Heart left ventricle (tissue), 16 donors: ENCODE measurements at places on chromosomes 6 and 20. TPM values are rescaled to one million over a fixed set of nuclear protein-coding genes. Genes with fewer than 3 reads are reported as not detected.

- no peaks in the 10 kb centered on the region for H3K36me3 ChIP-seq
- H3K27me3 ChIP-seq = no peaks in the 10 kb centered on the region
- H3K4me3 ChIP-seq = no peak overlapping the region
- DNase-seq = no peak
- no peaks in the 10 kb centered on the region for H3K4me1 ChIP-seq
- no peak overlapping the region for H3K27ac ChIP-seq
Measured at GRCh38 chr6:122740091-122740490, 39.4 kb upstream of the FABP7 start.

DNA sequence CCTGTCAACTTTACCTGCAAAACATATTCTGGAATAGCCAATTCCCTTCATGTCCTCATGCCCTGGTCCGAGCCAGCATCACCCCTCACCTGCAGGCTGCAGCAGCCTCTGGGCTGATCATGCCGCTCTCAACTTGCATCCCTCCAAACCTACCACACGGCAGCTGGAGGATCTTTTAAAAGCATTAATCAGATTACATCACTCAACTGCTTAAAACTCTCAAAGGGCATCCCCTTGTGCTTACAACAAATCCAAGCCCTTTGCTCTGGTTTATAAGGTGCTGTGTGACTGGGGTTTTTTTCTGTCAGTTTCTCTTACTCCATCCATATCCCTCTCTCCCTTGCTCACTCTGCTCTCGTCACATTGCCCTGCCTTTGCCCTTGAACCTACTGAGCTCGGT, 24.0 kb downstream of the CD40 start:
- no peak for DNase-seq
- H3K27me3 ChIP-seq = peaks cover 29% of the 10 kb centered on the region
- H3K27ac ChIP-seq = no peak overlapping the region
- H3K36me3 ChIP-seq = no peaks in the 10 kb centered on the region
- no peaks in the 10 kb centered on the region for H3K4me1 ChIP-seq

Gene COL9A3
- 2.7 TPM for total RNA-seq

DNA sequence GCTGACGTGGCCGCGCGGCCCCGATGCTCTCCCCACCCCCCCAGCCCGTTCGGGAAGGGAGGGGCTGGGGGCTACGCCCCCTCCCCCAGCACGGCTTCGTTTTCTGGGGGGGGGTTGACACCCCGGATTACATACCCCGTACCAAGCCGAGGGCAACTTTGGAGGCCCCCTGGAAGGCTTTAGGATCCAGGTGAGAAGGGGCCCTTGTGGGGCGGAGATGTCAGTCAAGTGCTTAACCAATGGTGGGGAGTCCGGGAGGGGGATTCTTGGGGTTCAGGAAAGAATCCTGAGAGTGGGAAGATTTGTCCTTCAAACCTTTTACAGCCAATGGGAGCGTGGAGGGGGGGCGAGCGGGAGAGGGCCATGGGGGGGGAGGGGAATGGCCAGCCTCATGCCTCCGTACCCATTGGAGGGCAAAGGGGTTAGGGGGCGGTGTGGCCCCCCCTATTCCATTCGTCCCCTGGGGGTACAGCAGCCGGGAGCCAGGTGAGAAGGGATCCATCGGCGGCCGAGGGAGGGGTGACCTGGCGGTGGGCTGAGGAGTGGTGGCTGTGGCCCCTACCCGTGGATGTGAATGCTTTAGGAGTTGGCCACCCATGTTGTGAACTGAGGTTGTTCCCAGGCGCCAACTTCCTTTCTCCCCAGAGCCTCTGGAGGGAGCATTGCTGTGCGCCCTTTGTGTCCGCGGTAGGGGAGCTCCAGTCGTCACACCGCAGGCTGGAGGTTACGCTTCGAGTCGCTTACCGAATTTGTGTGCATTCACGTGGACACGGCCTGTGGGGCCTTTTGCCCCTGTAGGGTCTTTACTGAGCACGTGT, 682 bp downstream of the BRD2 start:
- no peaks in the 10 kb centered on the region for H3K27me3 ChIP-seq
- DNase-seq = peak; percentile 79
- peak overlapping the region; percentile 82 for H3K4me3 ChIP-seq
- H3K27ac ChIP-seq = peak overlapping the region; percentile 100

- no peaks in the 10 kb centered on the region for H3K27me3 ChIP-seq
- H3K4me1 ChIP-seq = peaks cover 33% of the 10 kb centered on the region
- DNase-seq = no peak
- peaks cover 15% of the 10 kb centered on the region for H3K36me3 ChIP-seq
- no peak overlapping the region for H3K4me3 ChIP-seq
Measured at GRCh38 chr20:41526327-41526726, 91.8 kb downstream of the CHD6 start.

GRCh38 chr6:57177545-57178265, 5.6 kb downstream of the BAG2 start:
- no peaks in the 10 kb centered on the region for H3K27me3 ChIP-seq
- H3K36me3 ChIP-seq = peaks cover 8% of the 10 kb centered on the region
- peak; percentile 58 for DNase-seq
- peak overlapping the region; percentile 80 for H3K27ac ChIP-seq

- no peaks in the 10 kb centered on the region for H3K36me3 ChIP-seq
- no peak overlapping the region for H3K4me3 ChIP-seq
- H3K27me3 ChIP-seq = no peaks in the 10 kb centered on the region
- H3K27ac ChIP-seq = no peak overlapping the region
- no peak for DNase-seq
- no peaks in the 10 kb centered on the region for H3K4me1 ChIP-seq
Measured at GRCh38 chr6:18601516-18602020, 214.4 kb downstream of the RNF144B start.

Gene RWDD1
- 45.4 TPM for total RNA-seq

DNA sequence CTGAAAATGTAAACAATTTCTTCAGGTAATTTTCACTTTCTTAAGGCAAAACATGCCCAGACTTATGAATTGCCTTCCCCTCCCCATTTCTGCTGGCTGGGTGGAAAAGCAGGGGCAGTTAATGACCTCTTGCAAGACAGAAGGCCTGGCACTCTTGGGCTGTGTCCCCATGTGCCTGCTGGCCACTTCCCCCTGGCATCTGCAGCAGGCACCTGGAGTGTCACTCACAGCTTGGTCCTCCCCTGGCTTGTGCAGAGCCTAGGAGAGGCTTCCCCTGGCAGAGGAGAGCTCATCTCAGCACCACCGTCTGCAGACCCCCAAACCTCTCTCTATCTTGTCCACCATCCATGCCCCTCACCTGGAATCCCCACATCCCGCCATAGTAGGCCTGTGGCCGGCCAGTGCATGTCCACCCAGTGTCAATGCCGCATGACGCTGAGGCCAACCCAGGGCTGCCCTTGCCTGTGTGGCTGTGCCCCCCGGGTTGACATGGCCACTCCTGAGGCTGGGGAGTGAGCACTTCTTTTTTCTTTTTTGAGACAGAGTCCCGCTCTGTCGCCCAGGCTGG, 83.5 kb upstream of the SLC22A23 start:
- no peaks in the 10 kb centered on the region for H3K4me1 ChIP-seq
- no peaks in the 10 kb centered on the region for H3K27me3 ChIP-seq
- H3K4me3 ChIP-seq = no peak overlapping the region
- no peaks in the 10 kb centered on the region for H3K36me3 ChIP-seq
- DNase-seq = no peak
- H3K27ac ChIP-seq = no peak overlapping the region

DNA sequence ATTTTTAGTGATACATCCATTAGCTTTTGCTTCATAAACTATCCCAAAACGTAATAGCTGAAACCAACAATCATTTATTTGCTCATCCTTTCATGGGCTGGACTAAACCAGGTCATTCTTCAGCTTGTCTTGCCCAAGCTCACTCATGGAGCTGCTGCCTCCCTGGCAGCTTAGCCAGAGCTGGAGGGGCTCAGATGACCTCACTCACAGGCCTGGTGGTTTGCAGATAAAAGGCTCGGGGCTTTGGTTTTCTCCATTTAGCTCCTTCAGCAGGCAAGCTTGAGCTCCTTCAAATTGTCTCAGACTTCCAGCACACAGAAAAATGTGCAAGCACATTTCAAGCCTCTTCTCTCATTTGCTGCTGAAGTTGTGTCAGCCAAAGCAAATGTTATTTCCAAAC, 139.1 kb downstream of the BTBD3 start:
- H3K27me3 ChIP-seq = no peaks in the 10 kb centered on the region
- H3K4me3 ChIP-seq = no peak overlapping the region
- H3K27ac ChIP-seq = no peak overlapping the region
- no peaks in the 10 kb centered on the region for H3K4me1 ChIP-seq

Gene MAP7
- 2.8 TPM for total RNA-seq

- no peak for DNase-seq
- H3K4me1 ChIP-seq = no peaks in the 10 kb centered on the region
- H3K36me3 ChIP-seq = no peaks in the 10 kb centered on the region
- no peak overlapping the region for H3K27ac ChIP-seq
- H3K4me3 ChIP-seq = no peak overlapping the region
Measured at GRCh38 chr6:155832596-155832995, 377.0 kb upstream of the NOX3 start.

DNA sequence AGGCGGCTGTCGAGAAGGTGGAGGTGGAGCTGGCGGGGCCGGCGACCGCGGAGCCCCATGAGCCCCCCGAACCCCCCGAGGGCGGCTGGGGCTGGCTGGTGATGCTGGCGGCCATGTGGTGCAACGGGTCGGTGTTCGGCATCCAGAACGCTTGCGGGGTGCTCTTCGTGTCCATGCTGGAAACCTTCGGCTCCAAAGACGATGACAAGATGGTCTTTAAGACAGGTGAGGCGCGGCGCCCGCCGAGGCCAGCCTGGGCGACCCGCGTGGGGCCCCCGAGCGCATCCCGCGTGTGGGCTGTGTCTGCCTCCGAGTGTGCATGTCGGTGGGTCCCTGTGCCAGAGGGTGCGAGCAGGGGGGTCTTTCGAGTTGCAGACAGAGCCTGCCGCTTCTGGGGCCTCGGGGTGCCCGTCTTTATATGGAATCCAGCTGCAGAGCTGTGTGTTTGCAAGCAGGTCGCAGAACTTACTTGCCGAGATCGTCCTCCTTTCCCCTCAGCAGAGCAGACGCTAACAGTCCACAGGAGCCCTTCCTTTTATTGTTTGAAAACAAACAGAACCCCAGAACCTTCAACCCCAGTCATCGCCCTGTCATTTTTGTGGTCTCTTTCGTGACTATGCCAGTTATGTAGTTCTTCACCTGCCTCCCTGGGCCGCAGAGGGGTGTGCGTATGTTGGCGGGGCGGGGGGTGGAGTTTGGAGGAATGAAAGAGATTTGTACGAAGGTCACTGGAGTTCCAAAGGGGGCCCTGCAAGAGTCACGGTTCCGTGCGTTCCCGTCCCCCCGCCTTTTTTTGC, 766 bp downstream of the SLC16A10 start:
- H3K27ac ChIP-seq = no peak overlapping the region
- peaks cover 5% of the 10 kb centered on the region for H3K27me3 ChIP-seq
- no peak for DNase-seq
- H3K4me1 ChIP-seq = peaks cover 5% of the 10 kb centered on the region

DNA sequence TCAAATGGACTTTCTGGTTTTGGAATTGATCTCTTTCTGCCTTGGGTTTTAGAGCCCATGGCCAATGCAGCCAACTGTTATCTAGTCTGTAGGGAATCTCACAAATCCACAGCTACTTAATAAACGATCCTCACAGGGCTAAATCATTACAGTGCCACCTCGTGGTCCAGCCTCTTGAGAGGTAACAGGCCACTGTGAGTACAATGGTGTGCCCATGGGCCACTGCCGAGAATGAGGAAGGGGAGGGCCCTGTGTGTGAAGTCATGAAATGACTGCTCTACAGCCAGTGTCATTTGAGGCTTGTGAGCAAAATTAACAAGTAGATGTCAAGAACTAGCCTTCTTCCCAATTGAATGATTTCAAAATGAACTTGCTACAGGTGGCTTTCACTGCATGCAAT, 54.3 kb upstream of the GMPR start:
- H3K36me3 ChIP-seq = no peaks in the 10 kb centered on the region
- no peaks in the 10 kb centered on the region for H3K4me1 ChIP-seq
- no peak for DNase-seq

- H3K27me3 ChIP-seq = no peaks in the 10 kb centered on the region
- no peak for DNase-seq
- no peaks in the 10 kb centered on the region for H3K36me3 ChIP-seq
- H3K4me3 ChIP-seq = no peak overlapping the region
- no peak overlapping the region for H3K27ac ChIP-seq
- H3K4me1 ChIP-seq = no peaks in the 10 kb centered on the region
Measured at GRCh38 chr6:133748628-133749027, 140.3 kb upstream of the TCF21 start.

- DNase-seq = peak; percentile 57
- H3K4me3 ChIP-seq = peak overlapping the region; percentile 80
- H3K27me3 ChIP-seq = no peaks in the 10 kb centered on the region
- H3K4me1 ChIP-seq = peaks cover 30% of the 10 kb centered on the region
- peak overlapping the region; percentile 95 for H3K27ac ChIP-seq
Measured at GRCh38 chr6:26156850-26157250, 69.6 kb downstream of the HFE start.

- no peak overlapping the region for H3K27ac ChIP-seq
- DNase-seq = no peak
- no peaks in the 10 kb centered on the region for H3K36me3 ChIP-seq
Measured at GRCh38 chr20:50491926-50492634, 18.1 kb upstream of the PTPN1 start.

Gene MYCT1
- total RNA-seq = 8.4 TPM

Gene FAM83C
- not detected for total RNA-seq

- peaks cover 7% of the 10 kb centered on the region for H3K4me1 ChIP-seq
- H3K27me3 ChIP-seq = peaks cover 13% of the 10 kb centered on the region
- H3K4me3 ChIP-seq = peak overlapping the region; percentile 73
- peak overlapping the region; percentile 56 for H3K27ac ChIP-seq
- peak; percentile 78 for DNase-seq
- no peaks in the 10 kb centered on the region for H3K36me3 ChIP-seq
Measured at GRCh38 chr6:45422503-45423110, 44.9 kb upstream of the SUPT3H start.

Gene SLC13A3
- 0.60 TPM for total RNA-seq

DNA sequence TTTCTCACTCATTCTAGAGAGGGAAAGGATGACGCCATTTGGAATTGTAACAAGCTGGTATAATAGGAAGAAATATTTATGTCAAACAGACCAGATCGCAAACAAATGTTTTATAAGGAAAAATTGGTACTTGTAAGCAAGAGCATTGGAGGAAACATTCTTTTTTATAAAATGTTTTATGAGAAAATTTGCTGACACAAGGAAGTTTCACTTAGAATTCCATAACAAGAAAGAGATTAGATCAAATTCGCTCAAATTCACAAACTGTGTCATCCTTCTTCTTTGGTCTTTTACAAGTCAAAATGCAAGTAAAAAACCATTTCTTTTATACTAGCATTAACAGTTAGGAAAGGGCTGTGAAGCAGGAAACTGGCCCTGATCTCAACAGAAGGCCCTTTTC, 179.9 kb downstream of the TRDN start:
- H3K36me3 ChIP-seq = no peaks in the 10 kb centered on the region
- H3K27me3 ChIP-seq = no peaks in the 10 kb centered on the region
- H3K27ac ChIP-seq = no peak overlapping the region
- no peaks in the 10 kb centered on the region for H3K4me1 ChIP-seq

- no peaks in the 10 kb centered on the region for H3K36me3 ChIP-seq
- DNase-seq = peak; percentile 51
- H3K4me1 ChIP-seq = no peaks in the 10 kb centered on the region
- H3K4me3 ChIP-seq = no peak overlapping the region
- no peaks in the 10 kb centered on the region for H3K27me3 ChIP-seq
Measured at GRCh38 chr20:4160761-4161305, 145.5 kb upstream of the RNF24 start.

- H3K36me3 ChIP-seq = peaks cover 86% of the 10 kb centered on the region
- H3K4me1 ChIP-seq = peaks cover 5% of the 10 kb centered on the region
- DNase-seq = no peak
- no peak overlapping the region for H3K27ac ChIP-seq
- no peak overlapping the region for H3K4me3 ChIP-seq
Measured at GRCh38 chr6:53026526-53026925, 31.4 kb upstream of the GSTA4 start.

GRCh38 chr6:50442531-50443040, 270.7 kb upstream of the TFAP2D start:
- no peaks in the 10 kb centered on the region for H3K27me3 ChIP-seq
- no peaks in the 10 kb centered on the region for H3K4me1 ChIP-seq
- H3K27ac ChIP-seq = no peak overlapping the region
- no peak for DNase-seq
- no peak overlapping the region for H3K4me3 ChIP-seq
